NCI-H460 (cell line): ENCODE measurements at places on chromosomes 6 and 20. TPM values are rescaled to one million over a fixed set of nuclear protein-coding genes. Genes with fewer than 3 reads are reported as not detected.

POM121L2 gene
- total RNA-seq: not detected in 2 replicates

UST gene
- total RNA-seq: 0.12 and 0.32 TPM in 2 replicates

TAF4 gene
- total RNA-seq: 4.0 and 6.6 TPM in 2 replicates

CCM2L gene
- total RNA-seq: not detected in 2 replicates

ZGPAT gene
- total RNA-seq: 10.6 and 12.8 TPM in 2 replicates

PACSIN1 gene
- total RNA-seq: 0.07 and 0.20 TPM in 2 replicates

BTN1A1 gene
- not detected in 2 replicates for total RNA-seq

PAX1 gene
- 0.12 and 0.54 TPM in 2 replicates for total RNA-seq

SLC17A1 gene
- not detected in 2 replicates for total RNA-seq

PRRT1 gene
- 0.20 and 0.37 TPM in 2 replicates for total RNA-seq

DEF6 gene
- 2.1 and 2.7 TPM in 2 replicates for total RNA-seq

SLC17A4 gene
- not detected in 2 replicates for total RNA-seq

CLPSL2 gene
- total RNA-seq: not detected in 2 replicates

FNDC11 gene
- 0.05 TPM in 1 of 2 replicates, not detected in the other for total RNA-seq

- no peak for DNase-seq
Measured at GRCh38 chr6:54299542-54300269, 8.5 kb upstream of the TINAG start.

DNA sequence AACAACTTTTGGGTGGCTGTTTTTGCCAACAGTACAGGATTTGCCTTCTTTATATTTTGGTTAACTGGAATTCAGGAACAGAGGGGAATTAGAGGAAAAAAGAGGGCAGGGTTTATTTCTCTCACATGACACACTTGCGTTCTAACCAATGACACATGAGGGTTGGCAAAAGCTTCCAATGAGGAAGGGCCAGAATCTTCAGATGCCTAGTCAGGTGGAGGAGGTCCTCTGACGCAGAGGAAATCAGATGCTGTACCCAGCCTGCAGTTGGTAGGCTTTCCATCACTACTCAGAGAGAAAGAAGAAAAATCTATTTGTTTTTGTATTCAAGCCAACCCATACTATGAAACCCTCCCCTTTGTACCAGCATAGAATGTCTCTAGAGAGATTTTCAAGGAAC lies 20.8 kb downstream of the TM9SF4 start:
- no peak for DNase-seq

DNA sequence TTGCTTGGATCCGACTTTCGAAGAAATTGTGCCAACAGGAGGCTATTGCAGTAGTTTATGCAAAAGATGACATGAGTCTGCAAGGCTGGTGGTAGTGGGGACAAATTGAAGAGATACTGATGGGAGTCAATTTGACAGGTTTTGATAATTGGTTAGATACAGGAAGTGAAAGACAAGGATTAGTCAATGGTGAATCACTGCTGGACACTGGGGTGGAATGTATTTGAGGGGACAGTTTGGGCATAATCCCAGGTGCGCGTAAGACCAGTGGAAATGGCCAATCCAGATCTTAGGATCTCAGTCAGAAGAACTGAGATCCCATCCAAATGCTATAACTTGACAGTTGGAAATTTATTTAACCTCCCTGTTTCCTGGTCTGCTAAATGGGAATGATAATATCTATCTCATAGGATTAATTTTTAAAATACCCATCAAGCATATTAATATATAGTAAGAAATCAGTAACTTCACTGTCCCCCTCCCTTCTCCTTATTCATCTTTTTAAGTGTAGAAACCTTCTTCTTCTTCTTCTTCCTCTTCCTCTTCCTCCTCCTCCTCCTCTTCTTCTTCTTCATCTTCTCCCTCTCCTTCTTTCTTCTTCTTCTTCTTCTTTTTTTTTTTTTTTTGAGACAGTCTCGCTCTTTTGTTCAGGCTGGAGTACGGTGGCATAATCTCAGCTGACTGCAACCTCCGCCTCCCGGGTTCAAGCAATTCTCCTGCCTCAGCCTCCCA lies 30.9 kb upstream of the ERVFRD-1 start:
- DNase-seq: no peak

GRCh38 chr6:46032110-46032998 lies 16.7 kb upstream of the CLIC5 start:
- no peak for DNase-seq

GRCh38 chr20:47258745-47259695 lies 97.5 kb downstream of the ZMYND8 start:
- no peak for DNase-seq

GRCh38 chr20:38203981-38204357 lies 38.9 kb upstream of the TGM2 start:
- DNase-seq: no peak

DNA sequence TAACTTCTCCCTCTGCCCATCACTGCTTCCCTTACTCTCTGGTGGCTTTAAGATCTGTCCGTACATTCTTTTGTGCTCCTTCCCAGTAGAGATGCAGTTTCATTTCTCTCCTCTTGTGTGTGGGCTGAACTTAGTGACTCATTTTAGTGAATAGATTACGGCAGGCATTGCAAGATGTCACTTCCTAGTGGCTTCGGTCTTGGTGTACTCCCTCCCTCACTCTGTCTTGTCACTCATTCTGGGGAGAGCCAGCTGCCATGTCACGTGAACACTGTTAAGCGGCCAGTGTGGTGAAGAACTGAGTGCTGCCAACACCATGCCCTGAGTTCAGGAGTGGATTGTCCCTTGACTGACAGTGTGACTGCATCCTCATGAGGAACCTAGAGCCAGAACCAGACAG lies 115.9 kb downstream of the OTOR start:
- no peak for DNase-seq

DNA sequence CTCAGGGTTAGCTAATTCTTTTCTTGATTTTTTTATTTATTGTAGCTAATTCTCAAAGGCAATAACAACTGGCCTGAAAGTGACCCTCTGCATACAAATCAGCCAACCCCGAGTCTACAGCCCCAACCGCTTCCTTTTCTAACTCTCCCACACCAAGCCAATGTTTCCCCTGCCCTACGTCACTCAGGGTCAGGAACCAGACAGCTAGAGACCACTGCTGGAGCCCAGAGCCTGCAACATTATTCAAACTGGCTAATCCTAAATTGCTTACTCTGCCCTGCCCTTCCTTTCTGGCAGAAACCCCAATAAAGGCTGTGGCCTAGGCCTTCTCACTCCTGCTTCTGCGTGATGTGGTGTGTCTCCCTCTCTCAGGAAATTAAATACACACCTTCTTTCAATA lies 320.7 kb downstream of the CBLN4 start:
- no peak for DNase-seq

GRCh38 chr6:149095842-149096241 lies 221.7 kb upstream of the TAB2 start:
- DNase-seq: no peak

GRCh38 chr6:116060572-116061283 lies at the start of gene FRK:
Gene FRK, minus strand, starts transcription at chr6:116060891. Its CDS starts 580 bp downstream, at chr6:116060311.
- DNase-seq: no peak

- no peak for DNase-seq
Measured at GRCh38 chr6:12546410-12547002, 170.1 kb upstream of the PHACTR1 start.

DNA sequence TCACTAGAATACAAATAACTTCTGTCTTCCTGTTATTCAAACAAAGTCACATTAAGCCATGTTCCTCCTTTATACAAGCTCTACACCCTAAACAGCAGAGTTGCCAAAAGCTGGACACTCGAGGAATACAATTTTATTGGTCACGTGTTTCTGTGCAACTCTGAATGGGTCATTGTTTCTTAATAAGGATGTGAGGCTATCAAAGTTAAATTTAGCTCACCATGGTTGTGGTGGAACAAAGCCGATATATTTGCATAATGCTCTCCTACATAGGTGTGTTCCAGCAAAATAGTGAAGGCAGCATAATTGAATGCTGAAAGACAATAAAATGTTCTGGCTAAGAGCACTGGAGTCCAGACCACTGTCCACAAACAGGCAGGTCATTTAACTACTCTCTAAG lies 36.9 kb upstream of the CD2AP start:
- no peak for DNase-seq

GRCh38 chr6:87697581-87698546 lies 4.2 kb downstream of the AKIRIN2 start:
- no peak for DNase-seq

GRCh38 chr6:164106345-164106769 lies 691.8 kb downstream of the QKI start:
- no peak for DNase-seq

GRCh38 chr6:147310521-147310920 lies 106.3 kb downstream of the STXBP5 start:
- DNase-seq: no peak

GRCh38 chr6:56814308-56814707 lies 140.6 kb upstream of the BEND6 start:
- no peak for DNase-seq

- no peak for DNase-seq
Measured at GRCh38 chr6:158103228-158103627, 64.8 kb downstream of the SERAC1 start.

- no peak for DNase-seq
Measured at GRCh38 chr6:11767458-11767857, 11.1 kb downstream of the ADTRP start.
